ENCODE measurements at places on chromosomes 1 and 21.

DNA sequence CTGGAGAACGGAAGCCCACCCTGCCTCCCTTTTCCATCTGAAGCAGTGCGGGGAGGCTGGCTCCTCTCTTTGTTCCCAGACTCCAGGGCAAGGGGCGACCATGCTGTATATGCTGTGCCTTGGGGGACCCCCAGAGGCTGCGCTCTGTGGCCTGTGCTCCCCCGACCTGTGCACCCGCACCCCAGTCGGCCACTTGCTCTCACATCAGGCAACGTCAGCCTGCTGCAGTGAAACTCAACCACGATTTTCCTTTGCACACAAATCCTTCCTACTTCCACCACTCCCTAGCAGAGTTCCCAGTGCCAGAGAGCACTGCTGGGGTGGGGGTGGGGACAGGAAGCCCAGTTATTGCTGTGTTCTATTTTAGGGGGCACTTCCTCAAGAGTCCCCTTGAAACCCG, 52.5 kb downstream of the SIM2 start:
- no peak for DNase-seq

- no peak for DNase-seq
Measured at GRCh38 chr1:10833630-10834557, 37.4 kb upstream of the CASZ1 start.

- DNase-seq = no peak
Measured at GRCh38 chr1:203888807-203889251, 27.4 kb downstream of the SNRPE start.

DNA sequence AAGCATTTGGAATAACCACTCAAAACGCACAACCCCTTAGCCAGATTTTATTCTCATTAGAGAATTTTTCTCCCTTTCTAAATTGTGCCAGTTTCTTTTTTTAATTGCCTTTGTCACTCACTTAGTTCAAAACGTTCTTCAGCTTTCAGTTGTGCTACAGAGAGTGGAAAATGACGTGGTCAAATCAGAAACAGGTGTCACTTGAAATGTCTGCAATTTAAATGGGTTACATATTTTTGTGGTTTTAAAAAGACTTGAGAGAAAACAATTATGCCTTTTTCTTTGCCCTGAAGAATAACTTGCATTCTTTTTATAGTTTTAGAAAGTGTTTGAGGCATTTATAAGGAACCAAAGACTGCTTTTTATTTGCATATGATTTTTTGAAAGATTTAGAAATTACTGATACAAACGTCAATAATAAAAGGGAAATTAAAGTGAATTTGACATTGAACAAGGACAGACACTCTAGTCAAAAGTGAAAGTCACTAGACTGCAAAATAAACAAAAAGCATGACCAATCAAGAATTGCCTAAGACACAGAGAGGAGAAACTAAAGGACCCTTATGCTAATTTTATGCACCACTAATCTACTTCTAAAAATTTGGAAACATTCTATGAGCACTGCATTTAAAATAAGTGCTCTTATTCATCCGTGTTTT, 191.0 kb downstream of the TPR start:
- no peak for DNase-seq

DNA sequence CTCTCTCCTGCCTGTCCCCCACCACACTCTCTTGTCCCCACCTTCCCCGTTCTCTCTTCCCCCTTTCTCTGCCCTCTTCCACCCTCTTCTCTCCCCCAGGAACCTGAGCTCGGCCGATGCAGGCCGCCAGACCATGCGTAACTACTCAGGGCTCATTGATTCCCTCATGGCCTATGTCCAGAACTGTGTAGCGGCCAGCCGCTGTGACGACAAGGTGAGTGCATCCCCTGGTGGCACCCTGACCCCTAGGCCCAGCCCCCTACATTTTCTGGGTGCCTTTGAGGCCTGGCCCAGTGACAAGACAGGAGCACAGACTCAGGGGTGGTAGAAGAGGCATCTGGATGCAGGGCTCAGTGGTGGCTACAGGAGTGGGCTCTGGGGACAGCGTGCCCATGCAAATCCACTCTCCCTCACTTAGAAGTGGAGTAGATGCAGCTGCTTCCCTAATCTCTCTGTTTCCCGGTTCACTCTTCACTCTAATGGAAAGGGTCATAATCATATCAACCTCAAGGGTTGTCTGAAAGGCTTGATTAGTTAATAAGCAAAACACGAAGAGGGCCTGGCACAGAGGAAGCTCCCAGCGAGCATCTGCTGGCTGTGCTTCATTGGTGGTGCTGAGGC, 37.0 kb downstream of the PKP1 start:
- no peak for DNase-seq

DNA sequence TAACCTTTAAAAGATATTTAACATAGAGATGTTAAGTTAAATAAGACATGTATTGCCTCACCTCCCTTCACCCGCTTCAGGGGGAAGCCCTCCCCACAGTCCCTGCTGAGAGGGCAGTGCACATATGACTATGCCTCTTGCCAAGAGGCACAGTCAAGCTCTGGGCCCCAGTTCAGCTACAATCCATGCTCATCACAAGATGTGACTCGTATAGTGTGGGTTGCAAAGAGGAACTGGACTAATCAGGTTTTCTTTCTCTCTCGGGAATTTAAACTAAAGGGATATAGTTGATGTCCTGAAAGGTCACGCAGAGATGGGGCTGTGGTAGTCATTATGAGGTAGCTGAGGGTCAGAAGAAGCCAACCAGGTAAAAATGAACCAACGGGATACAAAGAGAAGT, 35.6 kb downstream of the LYST start:
- DNase-seq = no peak

- DNase-seq = peak; percentile 61
Measured at GRCh38 chr1:54287801-54288211, 87.8 kb downstream of the MRPL37 start.

GRCh38 chr1:29237852-29238619, 1.7 kb downstream of the PTPRU start:
- DNase-seq = peak; percentile 54

Data from frontal cortex (tissue), 4 donors.